Inflammatory macrophage (primary cell): ENCODE measurements at places on chromosomes 13 and 19.

- no peak for DNase-seq
Observed at GRCh38 chr19:5470264-5470671, 15.1 kb downstream of the ZNRF4 start.

DNA sequence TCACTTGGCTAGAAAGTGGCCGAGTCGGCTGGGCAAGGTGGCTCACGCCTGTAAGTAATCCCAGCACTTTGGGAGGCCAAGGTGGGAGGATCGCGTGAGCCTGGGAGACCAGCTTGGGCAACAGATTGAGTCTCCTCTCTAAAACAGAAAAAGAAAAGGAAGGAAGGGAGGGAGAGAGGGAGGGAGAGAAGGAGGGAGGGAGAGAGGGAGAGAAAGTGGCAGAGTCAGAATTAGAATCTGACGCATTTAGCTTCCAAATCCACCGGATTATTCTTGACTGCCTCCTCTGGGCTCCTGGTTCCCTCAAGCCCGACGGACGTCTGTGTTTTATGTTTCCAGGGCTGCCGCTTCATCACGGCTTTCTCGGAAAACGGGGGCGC lies 22.5 kb downstream of the LRFN3 start:
- DNase-seq = no peak

DNA sequence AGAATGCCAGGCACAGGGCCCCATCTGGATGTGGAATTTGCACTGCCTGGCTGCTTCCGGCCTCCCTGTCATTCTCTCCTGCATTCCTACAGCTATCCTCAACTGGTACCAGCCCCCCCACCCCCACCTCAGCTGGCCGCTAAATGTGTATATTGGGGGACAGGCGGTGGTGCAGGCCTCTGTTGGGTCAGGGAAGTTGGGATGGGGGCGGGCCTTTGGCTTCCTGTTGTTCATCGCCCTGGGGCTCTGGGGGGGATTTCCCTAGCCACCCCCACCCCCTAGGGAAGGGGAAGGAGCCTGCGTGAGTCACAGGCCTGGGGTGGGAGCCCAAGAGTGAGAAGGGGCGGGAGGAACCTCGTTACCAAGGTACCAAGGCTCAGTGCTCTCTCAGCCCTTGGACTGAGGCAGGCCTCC lies 10.6 kb downstream of the POU2F2 start:
- DNase-seq = peak; percentile 92

DNA sequence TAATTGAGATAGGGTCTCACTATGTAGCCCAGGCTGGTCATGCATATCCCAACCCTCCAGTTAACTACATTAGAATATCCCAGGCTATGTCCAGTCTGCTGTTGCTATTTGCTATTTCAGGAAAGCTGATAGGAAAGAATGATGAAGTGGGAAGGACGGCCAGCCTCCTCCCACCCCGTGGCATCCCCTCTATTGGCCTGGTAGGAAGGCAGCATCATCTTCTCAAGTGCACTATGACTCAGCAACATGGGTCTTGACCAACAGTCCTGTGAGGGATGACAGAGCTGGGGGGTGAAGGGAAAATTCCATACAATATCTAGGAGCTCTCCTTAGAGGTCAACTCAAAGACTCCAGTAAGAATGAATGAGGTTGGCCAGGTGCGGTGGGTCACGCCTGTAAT lies 48.0 kb upstream of the ABCC4 start:
- no peak for DNase-seq

DNA sequence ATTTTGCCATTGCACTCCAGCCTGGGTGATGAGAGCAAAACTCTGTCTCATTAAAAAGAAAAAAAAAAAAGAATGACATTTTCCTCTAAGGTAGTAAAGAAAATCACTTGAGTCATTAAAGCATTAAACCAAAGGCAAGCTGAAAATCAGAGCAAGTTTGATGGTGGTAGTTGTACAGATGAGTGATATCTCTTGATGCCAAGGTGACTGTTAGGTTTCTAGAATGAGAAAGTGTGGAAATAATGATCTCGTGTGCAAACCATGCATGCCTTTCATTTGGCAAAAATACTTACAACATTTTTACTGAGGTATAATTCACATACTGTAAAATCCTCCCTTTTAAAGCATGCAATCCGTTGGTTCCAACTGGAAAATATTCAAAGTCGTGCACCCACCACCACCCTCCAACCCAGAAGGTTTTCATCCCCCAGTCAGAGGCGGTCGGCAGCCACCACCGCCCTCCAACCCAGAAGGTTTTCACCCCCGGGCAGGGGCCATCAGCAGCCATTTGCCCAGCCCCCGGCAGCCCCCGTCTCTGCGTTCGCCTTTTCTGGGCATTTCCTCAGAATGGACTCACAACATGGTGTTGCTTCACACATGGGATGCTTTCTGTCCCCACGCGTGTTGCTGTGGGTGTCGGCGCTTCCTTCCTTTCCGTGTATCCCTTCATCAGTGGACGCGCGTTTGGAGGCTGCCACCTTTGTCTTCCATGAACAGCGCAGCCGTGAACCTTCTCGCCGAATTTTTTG lies 90.2 kb downstream of the ATP11A start:
- DNase-seq = no peak

DNA sequence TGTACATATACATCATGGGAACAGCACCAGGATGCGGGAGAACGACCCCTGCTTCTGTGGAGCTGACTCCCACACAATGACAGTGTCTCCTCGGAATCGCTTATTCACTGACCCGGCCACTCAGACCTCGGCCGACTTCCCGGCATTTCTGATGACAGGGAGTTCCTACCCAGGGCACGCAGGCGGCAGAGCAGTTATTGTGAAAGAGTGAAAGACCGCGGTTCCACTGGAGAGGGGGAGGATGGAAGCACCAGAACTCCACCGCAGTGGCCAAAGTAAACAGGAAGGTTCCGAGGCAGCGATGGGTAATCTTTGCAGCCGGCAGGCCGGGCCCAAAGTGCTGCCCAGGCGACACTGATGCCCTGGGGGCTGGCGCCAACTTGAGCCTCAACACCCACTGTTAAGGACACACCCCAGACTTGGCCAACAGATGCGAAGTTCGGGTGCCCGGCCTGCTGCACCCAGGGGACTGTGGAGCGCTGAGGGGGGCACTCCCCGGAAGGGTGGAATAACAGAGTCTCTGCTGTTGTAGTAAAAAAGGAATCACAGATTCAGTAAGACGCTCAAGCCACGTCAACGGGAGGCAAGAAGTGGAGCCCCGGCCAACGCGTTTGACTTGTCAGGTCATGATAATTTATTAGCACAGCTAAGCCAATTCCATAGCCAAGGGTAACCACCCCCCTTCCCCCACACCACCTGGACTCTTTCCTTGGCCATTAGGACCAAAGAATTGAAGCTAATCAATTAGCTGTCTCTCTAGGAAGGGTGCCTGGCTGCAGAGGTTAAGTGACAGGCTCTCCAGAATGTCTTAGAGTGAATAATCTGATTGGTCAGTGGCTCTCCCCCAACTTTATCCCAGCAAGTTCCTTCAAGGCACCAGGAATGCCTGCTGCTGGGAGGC lies 5.8 kb downstream of the MLLT1 start:
- peak; percentile 84 for DNase-seq

GRCh38 chr19:16587833-16588823 lies 15.9 kb upstream of the SLC35E1 start:
- DNase-seq = peak; percentile 40

DNA sequence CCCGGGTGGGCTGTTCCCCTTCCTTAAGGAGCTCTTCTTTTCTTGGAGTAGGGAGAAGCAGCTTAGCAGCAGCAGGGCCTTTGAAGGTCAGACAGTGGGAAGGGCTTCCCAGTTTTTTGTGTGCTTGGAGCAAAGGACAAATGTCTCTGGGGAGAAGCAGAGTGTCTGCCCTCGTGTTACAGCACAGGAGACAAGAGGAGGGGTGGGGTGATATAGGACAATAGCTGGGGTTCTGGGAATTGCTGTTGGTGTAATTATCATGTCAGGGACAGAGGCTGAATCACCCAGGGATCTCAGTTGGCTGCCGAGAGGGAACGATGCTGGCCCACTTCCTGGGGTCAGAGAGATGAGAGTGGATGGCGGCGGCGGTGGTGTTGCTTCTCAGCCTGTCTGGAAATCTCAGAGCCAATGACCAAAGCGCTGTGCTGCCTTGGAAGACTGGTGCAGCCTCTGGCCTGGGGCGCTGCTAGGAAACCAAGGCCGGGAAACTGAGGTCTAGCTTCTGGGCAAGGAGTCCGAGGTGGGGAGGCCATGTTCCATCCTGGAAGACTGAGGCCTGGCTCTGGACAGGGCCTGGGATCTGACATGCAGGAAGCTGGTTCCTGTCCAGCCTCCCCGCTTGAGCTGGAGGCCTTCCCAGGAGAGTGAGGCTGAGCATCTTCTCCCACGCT lies 1.2 kb downstream of the INAFM1 start:
- no peak for DNase-seq

DNA sequence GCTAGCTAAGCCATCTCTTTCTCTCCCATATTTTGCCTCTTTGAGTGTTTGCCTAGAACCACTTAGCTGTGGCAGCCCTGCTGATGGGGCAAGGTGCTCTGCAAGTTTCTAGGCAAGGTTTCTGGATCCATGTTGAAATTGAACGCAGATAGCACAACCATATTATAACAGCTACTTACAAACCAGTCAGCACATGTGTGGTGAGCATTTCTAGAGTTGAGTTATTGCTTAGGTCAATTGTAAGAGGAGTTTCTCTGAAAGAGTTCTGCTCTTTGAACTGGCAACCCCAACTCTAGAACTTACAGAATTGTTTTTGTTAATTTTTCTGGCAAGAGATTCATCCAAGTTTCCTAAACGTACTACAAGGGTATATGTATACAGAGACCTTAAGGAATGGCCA lies 103.3 kb downstream of the GGACT start:
- DNase-seq = no peak

DNA sequence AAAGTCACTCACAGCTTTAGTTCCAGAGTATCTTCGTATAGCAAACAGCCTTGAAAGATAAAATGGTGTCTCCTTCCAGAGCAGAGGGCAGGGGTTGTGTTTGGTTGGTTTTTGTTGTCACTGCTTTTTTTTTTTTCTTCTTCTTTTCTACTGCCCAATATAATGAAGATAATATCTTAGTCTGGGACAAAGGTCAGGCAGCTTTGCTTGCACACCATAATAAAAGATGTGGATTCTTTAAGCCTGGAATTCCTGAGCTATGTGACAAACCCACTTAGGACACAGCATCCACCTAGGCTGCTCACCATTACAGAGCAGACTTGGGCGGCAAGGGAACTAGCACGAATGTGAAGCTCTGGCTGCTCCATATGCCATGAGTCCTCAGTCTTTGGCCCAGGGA lies 165.6 kb upstream of the MIR17HG start:
- no peak for DNase-seq

GRCh38 chr19:4641132-4641531 lies 1.8 kb downstream of the TNFAIP8L1 start:
- DNase-seq = no peak

DNA sequence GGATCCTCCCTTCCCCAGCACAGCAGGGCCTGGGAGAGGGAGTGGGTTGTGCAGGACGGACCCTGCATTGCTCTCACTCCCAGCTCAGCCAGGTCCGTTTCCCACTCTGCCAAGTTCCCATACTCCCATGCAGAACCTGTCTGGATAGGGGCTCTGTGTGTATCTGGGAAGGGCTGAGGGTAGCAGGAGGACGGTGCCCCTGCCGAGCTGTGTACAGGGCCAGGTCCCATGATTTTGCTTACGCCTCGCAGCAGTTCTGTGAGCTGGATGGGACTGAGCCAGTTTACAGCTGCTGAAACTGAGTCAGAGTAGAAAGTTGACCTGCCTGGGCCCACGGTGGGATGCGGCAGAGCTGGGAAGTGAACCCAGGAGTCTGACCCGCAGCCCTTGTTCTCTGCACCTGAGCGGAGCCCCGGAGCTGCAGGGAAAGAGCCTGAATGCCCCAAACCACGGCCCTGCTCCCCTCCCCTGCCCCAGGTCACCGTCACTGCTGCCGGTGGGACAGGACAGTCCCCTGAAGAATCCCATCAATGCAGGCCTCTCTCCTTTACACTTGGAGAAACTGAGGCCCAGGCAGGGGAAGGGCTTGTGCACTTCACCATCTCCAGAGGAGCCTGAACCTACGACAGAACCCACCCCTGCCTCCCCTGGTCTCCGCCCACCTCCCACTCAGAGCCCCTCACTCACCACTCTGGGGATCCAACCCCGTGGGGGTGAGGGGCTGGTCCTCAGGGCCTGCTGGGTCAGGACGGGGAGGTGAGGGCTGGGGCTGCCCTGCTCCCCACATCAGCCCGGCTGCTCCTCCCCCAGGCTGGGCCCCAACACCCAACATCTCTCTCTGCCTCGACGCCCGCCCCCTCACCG lies 3.5 kb downstream of the LILRB5 start:
- DNase-seq = no peak
